ENCODE measurements at places on chromosomes 1 and 21.
A peak's percentile ranks its signal among the peaks of the same experiment; 100 is the strongest.

GRCh38 chr1:8159470-8160024 lies 133.4 kb upstream of the ERRFI1 start:
- no peak for DNase-seq

DNA sequence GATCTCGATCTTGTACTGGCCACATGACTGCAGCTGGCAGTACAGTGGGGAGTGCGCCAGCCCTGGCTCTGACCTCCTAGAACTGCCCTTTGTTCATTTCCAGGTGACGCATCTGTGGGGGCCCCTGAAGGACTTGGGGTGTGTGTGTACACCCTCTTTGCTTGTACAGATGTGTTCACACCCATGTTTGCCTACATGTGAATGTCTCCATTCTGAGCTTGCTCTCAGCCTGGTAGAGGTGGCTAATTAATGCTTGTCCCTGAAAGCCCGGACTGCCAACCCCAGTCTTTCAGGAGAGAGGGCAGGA lies 19.8 kb downstream of the TNFRSF1B start:
- no peak for DNase-seq

DNA sequence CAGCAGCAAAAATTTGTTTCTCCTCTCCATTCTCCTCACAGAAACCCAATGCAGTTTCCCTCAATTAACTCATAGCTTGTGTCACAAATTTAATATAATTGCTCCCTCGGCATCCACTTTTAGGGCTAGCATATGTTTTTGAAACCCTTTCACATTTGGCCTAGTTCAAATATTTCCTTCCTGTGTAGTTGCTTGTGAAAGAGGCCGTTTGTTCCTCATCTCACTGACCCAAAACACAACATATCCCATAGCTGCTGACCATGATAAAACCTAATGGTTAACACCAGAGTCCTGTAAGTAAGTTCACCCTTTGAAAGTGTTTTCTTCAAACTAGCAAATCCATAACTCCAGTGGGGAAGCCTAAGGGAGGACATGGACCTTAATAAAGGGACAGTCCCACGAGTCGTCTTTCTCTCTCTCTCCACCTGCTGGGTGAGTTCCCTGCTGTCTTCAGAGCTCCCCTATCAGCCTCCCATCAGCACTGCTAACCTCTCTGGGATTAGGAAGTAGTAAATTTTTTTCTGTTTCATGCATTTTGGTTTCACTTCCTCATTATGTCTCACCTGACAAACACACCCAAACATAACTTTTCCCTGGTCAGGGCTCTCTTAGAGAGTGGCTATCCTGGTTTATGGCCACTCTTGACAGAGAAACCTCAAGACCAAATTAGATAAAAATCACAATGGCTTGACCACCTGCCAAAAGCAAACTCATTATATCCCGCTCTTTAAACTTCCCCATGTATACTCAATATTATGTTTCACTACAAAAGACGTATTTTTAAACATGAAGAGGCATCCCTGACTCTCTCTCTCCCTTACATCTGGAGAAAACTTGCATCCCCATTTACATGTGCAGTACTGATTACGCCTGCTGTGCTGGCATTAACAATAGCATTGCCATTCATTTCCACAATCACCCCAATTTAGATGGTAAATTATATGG lies 177.7 kb upstream of the HP1BP3 start:
- DNase-seq = no peak

GRCh38 chr1:214281021-214281719 lies at the start of gene SMYD2:
SMYD2 (plus strand) TSS chr1:214281159; CDS start chr1:214281255, 96 bp downstream.
- peak; percentile 61 for DNase-seq

DNA sequence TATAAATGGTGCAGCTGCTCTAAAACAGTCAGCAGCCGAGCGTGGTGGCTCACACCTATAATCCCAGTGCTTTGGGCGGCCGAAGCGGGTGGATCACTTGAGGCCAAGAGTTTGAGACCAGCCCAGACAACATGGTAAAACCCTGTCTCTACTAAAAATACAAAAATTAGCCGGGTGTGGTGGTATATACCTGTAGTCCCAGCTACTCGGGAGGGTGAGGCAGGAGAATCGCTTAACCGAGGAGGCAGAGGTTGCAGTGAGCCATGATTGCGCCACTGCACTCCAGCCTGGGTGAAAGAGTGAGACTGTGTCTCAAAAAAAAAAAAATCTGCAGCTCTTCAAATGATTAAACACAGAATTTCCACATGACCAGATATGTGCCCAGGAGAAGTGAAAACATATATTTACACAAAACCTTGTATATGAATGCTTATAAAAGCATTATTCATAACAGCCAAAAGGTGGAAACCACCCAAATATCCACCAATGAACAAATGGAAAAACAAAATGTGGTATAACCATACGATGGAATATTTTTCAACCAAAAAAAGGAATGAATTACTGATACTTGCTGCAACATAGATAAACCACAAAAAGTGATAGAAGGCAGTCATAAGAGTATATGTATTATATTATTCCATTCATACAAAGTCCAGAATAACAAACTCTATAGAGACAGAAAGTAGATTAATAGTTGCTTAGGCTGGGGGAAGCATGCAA lies 14.1 kb downstream of the EPS15 start:
- DNase-seq = no peak

DNA sequence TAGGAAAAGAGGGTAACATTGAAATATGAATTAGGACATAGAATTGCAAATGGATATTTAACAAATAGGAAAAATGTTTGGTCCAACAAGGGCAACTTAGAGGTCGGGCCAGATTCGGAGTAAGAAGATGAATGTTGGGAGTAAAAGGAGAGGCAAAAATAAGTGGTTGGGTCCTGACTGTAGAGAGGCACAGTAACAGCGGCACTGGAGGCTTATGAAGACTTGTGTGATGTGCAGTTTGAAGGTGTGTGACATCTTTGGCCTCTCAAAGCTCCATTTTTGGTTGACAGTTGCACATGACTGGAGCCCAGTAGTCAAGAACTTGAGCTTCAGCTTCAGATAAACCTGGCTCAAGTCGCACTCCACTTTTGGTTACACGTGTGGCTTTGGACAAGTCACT lies 109.9 kb upstream of the PAXBP1 start:
- no peak for DNase-seq

GRCh38 chr1:203839081-203839480 lies 22.3 kb upstream of the SNRPE start:
- no peak for DNase-seq

GRCh38 chr1:6303397-6304012 lies 42.6 kb upstream of the GPR153 start:
- no peak for DNase-seq

DNA sequence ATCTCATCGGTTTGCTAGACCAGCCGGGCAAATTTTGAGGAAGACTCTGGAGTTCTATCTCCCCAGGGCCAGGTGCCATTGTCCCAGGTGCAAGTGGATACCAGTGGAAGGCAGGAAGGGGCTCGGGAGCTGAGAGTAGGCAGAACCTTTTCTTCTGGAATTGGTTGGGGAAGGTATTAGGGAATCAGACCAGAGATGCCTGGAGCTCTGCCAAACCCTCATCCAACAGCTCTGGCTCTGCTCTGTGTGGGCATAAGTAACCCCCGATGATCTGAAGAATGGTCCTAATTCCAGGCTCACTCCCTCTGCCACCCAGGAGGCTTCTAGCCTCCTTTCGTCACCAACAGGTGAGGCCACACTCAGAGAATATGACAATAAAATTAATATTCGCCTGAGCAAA lies 69.9 kb downstream of the PGBD5 start:
- no peak for DNase-seq

DNA sequence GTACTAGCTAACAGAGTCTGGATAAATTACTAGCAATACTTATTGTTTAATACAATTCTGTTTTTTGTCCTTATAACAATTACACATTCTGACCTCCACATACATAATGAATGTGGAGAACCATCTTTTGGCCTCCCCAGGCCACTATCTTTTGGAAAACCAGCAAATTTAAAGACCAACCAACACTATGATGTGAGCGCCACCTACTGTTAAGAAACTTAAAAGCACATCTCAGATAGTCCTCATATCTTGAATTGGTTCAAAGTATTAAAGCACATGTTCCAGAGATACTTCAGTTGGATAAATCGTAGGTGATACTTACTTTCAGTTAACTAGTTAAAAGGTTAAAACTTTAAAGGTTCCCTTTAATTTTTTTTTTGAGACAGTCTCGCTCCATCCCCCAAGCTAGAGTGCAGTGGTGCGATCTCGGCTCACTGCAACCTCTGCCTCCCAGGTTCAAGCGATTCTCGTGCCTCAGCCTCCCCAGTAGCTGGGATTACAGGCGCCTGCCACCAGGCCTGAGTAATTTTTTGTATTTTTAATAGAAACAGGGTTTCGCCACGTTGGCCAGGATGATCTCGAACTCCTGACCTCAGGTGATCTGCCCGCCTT lies 29.3 kb upstream of the USP1 start:
- DNase-seq = no peak

- no peak for DNase-seq
Measured at GRCh38 chr1:44406737-44407429, 1.8 kb downstream of the RNF220 start.
